ENCODE measurements at places on chromosomes 1 and 21.

GRCh38 chr1:116852367-116852766 lies 57.3 kb upstream of the PTGFRN start:
- DNase-seq, result no peak

GRCh38 chr1:198125995-198126735 lies 30.6 kb upstream of the NEK7 start:
- no peak for DNase-seq

DNA sequence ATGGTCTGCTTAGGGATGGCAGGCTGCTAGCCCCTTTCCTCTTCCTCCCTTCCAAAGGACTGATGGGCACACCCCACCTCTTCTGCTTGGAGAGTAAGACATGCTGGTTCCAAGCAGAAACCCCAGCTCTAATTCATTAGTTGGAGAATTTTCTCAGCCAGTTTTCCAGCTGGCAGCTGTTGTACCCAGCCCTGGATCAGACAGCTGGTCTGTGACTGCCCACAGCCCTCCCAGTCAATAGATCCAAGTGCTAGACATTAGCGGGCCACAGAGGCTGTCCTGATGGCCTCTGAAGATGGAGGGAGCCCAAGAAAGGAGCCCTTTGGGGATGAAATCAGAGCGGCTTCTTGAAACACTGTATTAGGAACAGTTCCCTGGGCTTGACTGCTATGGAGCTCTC lies 35.8 kb downstream of the ACOT11 start:
- DNase-seq, result peak; percentile 69

- peak; percentile 43 for DNase-seq
Observed at GRCh38 chr1:31667065-31667785, 22.5 kb upstream of the PEF1 start.

GRCh38 chr1:3290915-3291314 lies 163.6 kb upstream of the ARHGEF16 start:
- no peak for DNase-seq

DNA sequence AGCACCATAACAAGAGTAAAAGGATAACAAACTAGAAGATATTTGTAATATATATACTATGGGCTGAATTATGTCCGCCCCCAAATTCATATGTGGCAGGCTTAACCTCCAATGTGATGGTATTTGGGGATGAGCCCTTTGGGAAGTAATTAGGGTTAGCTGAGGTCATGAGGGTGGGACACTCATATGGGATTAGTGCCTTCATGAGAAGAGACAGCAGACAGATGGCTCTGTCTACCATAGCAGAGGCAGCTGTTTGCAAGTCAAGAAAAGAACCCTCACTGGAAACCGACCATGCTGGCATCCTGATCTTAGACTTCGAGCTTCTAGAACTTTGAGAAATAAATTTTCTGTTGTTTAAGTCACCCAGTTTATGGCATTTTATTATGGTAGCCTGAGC lies 303.6 kb downstream of the LMO4 start:
- peak; percentile 79 for DNase-seq

DNA sequence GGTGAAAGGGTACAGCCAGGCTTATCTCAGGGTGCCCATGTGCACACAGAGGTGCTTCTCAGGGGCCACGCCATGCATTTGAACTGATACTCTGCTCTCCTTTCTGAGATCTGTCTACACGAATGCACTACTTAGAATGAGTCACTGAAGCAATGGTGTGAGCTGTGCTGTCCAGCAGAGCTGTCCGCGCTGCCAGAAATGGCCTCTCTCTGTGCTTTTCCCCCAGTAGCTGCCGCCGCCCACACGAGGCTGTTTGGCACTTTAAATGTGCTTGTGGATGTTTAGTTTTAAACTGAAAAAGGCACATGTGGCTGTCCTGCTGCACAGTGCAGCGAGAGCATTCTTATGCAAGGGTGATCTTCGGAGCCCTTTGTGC lies 87.1 kb upstream of the COL6A1 start:
- no peak for DNase-seq

GRCh38 chr1:207336559-207337467 lies 15.3 kb downstream of the CD55 start:
- DNase-seq, result no peak

DNA sequence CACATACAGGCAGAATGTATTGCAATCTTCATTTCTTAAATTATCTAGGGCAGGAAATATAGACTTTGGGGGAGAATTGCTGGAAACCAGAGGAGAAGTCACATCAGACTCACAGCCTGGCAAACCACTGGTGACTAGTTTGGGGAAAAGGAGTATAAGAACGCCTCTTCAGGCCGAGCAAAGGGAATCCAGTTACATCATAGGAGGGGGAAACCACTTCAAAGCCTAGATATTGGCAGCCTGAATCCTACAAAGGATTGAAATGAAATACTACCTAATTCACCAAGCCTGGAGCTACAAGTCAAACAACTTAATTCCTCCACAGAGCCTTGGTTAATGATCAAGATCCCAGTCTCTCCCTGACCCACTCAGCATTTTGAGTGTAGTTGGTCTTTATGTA lies 121.7 kb downstream of the SLC30A10 start:
- no peak for DNase-seq

- DNase-seq, result peak; percentile 19
Observed at GRCh38 chr1:220550811-220551399, 23.0 kb downstream of the MARK1 start.

- DNase-seq, result no peak
Observed at GRCh38 chr21:37367703-37368540, 1.3 kb downstream of the DYRK1A start.

DNA sequence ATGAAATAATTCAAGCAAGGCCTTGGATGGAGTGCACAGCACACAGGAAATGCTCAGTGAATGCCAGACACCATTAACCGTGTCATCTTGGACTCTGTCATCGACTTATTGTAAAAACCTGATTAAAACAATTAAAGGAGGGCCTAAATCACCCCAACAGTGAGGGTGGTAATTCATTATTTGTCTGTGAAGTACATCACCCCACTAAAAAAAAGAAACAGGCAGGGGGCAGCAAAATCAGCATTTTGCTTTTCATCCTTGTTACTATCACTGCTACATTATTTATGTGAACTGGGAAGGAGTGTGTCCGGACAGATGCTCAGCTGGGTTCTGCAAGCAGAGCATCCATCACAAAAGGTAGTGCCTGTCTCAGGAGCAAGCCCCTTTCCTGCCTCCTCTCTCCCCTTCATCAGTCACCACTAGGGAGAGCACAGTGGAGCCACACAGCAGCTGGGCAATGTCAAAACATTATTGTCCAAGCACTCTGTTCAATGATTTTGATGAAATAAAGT lies 98.5 kb downstream of the RERE start:
- DNase-seq, result peak; percentile 70

- no peak for DNase-seq
Observed at GRCh38 chr1:207026104-207026534, 6.4 kb downstream of the C1orf116 start.

- DNase-seq, result no peak
Observed at GRCh38 chr21:41809891-41810596, 43.2 kb upstream of the RIPK4 start.

DNA sequence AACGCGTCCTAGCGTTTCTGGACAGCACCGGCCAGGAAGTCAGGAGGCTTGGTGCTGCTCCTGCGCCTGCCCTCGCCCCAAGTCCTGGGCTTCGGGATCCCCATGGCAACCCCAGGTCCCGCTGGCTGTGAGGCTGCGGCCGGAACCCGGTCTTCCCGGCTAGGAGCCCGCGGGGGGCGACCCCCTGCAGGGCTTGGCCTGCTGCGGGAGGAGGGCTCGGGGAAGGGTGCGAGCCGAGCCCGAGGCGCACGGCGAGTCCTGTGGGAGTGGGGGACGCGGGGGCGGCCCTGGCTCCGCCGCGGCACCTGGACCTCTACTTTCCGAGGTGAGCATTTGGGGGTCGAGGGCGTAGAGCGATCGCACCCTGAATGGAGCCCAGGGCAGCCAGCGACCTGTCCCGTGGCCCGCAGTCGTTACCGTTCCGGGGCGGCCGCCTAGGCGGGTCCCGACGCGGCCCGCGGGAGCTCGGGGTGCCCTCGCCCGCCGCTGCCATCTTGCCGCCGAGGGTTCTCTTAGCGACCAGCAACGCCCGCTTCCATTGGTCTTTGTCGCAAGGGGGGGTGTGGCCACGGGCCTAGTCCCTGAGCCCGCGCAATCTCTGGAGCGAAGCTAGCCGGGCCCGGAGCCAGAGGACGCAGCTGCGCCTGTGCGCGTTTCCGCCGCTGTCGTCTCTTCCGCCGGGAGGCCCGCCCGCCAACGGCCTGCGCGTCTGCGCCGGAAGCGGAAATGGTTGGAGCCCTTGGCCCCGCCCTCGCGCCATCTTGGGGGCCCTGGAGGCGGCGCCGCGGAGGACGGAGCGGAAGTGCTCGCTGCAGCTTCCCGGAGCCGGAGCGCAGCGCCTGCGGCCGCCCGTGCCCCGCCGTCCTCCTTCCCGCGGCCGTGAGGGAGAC lies at the start of the genes MORN1 and RER1:
TSS of gene MORN1 (minus strand) at position 514 of the 890 bp plus-strand sequence. CDS start at position 493, 21 bp downstream.
TSS of gene RER1 (plus strand) at position 801 of the 890 bp plus-strand sequence. CDS start 3,950 bp downstream, outside the sequence.
- peak; percentile 93 for DNase-seq

- no peak for DNase-seq
Observed at GRCh38 chr1:196466654-196467053, 141.6 kb downstream of the KCNT2 start.

GRCh38 chr1:156359249-156359648 lies 9.8 kb upstream of the RHBG start:
- DNase-seq, result no peak

- DNase-seq, result no peak
Observed at GRCh38 chr1:93729502-93729901, 47.9 kb upstream of the BCAR3 start.

DNA sequence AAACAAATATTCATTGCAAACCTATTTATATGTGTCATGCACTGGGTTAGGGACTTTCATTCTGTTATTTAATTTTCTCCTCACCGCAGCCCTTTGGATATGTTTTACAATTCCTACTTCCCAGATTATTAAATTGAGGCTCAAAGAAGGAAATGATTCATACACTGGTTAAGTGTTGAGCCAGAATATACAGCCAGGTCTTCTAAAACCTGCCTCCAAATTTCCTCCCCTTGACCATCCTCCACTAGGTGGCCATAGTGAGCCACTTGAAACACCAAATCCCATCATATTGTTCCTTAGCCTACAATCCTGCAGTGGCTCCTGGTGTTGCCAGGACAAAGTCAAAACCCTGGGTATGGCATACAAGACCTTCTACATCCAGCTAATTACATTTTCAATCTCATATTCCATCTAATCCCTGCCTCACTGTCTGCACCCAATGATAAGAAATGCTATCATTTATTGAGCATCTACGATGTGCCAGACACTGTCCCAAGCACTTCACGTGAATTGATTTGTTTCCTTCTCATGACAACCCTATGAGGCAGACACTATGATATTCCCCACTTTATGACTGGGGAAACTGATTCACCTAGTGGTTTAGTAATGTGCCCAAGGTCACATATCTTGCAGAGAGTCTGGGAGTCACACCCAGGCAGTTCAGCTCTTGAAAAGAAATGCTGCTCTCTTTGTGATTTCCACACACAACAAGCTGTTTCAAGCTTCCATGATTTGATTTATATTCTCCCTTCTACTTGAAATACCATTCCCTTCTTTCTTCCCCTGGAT lies 23.6 kb upstream of the KIRREL1 start:
- peak; percentile 33 for DNase-seq

DNA sequence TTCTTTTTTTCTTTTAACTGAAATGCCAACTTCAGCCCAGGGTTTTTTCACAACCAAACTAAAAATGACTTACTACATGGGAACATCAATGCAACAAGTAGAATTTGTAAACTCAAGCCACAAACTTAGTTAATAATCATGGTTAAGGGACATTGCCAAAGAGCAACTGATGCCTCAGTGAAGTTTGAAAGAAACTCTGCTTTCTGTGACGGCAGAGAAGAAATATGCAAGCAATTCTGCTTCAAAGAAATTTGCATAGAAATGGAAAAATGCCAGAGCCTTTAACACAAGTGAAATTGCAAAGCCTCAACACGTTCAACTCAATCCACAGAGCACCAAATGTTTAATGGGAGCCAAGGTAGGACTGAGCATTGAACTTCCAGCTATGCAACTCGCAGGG lies 5.0 kb upstream of the CHD5 start:
- no peak for DNase-seq

DNA sequence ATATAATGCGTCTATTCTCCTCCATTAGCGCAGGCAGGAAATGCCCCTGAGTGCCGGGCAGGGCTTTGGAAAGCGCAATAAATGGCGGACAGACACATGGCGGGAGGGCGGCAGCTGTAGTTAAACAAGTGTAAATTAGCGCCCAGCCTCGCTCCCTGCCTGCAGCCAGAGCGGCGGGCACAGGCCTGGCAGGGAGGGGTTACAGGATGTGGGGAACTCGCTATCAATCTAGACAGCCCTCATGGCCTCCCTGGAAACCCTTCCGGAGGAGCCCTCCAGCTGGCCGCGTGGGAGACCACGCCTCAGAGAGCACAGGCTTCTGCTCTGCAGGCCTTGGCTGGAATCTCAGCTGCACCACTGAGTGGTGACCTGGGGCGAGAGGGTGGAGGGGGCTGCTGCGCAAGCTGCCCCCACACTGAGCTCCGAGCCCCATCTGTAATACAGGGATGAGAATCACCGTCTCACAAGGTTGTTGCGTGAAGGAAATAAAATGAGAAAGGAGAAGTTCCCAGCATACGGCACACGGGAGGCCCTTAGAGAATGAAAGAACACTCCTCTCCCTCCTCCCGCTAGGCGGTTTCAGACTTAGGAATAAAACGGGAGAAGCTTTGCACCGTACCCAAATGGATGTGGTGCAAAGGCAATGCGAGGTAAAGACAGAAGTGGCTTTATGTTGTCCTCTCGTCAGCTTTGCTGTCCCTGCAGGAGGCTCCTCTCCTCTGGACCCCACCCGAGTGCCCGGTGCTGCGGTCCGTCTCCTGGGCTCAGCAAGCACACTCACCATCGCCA lies 167.2 kb upstream of the POU3F1 start:
- DNase-seq, result no peak

DNA sequence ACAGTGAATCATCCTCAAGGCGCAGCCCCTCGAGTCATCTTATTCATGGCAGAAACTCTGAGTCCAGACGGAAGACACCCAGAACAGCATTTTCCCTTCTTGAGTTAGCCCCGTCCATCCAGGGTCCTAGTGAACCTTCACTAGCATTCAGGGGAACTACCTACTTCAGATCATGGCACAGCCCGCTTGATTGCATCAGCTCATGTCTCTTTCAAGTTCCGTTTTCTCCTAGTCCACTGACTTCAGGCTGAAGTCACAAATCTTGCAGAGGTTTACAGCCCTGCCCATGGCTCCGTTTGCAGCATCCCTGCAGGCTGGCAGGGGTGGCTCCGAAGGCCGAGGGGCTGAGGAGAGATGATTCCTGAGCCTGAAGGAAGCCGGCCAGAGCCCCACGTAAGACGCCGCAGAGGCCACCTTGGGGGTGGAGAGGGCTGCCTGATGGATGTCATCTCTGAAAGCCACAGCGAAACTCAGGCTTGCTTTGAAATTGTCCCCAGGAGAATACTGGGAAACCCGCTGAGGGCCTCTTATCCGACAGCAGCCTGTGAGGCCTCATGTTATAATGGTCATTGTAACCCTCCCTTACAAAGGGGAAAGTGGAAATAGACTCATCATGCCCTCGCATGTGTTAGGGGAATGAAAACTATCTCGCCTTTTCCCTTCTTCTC lies 310.2 kb upstream of the AJAP1 start:
- DNase-seq, result no peak

DNA sequence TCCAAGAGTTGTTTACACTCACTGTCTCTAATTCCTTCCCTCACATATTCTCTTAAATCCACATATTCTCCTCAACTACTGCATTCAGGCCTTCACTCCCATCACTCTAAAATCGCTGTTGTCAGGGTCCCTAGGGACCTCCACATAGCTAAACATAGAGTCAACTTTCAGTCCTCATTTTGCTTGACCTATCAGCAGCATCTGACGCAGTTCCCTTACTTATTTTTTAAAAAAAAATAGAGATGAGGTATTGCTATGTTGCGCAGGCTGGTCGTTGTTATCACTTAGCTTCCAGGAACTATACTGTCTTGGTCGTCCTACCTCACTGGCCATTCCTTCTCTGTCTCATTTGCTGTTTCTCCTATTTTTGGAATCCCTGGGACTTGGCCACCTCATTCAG lies 11.7 kb upstream of the PLEKHO1 start:
- DNase-seq, result no peak
